CD8-positive, alpha-beta T cell (primary cell): ENCODE measurements at places on chromosomes 7 and 10.

DNA sequence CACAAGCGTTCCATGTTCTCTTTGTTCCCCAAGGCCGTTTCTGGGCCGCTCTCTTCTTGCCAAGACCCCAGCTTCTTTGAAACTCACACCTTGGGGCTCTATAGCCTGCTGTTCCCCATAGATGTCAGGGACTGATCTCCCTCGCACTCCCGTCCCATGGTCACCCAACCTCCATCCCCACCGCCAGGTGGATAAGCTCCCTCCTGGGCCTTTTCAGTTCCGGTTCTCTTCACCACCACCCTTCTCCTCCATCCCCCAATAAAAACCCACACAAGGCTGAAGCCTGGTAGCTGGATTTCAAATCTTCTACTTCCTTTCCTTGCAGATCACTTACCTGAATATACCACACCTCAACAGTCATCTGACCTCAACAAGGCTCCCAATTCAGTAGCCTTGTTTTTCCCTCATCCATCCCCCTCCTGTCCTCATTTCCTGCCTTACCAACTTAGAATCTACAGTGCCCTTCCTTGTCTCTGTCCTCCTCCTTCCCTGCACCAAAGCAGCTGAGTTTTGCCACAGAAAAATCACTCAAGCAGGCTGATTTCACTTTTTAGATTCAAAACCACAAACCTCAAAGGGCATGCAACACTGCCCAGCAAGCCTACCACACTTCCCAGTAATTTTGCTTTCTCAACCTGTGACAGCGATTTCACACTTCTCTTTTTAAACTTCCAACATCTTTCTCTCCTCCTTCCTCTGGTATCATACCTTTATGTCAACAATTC, 7.7 kb downstream of the SLC37A3 start:
- DNase-seq: no peak

DNA sequence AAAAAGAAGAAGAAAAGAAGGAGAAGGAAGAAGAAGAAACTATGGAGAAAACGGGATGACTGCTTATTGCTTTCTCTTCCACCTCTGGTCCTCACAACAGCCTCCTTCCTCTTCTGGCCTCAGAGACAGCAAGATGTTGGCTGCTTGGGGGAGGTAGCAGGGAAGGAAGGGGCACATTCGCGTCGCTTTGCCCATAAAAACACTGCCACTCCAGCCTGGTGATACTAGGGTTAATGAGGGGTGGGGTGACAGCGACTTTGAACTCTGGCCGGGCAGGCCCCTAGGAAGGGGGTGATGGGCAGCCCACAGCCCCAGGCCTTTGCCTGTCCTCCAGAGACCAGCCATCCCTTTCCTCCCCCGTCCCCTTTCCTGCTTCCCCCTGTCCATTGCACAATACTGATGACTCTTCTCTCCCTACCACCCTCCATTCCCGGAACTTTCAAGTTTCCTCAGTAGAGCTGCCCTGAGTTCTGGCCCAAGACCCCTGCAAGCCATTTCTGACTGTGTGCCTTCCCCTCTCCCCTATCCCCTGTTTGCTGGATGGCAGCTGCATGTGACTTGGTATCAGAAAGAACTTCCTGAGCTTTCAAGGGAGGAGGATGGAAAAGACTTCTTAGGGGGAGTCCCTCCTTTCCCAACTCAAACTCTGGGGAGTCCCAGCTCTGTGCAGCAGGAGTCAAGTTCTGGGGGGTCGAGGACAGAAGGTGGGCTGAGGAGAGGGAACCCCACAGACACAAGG, 2.2 kb upstream of the CUEDC2 start:
- no peak for DNase-seq

GRCh38 chr10:79399223-79399831, 46.1 kb downstream of the ZCCHC24 start:
- DNase-seq: no peak

GRCh38 chr7:18671176-18671575, 175.6 kb downstream of the HDAC9 start:
- DNase-seq: no peak

DNA sequence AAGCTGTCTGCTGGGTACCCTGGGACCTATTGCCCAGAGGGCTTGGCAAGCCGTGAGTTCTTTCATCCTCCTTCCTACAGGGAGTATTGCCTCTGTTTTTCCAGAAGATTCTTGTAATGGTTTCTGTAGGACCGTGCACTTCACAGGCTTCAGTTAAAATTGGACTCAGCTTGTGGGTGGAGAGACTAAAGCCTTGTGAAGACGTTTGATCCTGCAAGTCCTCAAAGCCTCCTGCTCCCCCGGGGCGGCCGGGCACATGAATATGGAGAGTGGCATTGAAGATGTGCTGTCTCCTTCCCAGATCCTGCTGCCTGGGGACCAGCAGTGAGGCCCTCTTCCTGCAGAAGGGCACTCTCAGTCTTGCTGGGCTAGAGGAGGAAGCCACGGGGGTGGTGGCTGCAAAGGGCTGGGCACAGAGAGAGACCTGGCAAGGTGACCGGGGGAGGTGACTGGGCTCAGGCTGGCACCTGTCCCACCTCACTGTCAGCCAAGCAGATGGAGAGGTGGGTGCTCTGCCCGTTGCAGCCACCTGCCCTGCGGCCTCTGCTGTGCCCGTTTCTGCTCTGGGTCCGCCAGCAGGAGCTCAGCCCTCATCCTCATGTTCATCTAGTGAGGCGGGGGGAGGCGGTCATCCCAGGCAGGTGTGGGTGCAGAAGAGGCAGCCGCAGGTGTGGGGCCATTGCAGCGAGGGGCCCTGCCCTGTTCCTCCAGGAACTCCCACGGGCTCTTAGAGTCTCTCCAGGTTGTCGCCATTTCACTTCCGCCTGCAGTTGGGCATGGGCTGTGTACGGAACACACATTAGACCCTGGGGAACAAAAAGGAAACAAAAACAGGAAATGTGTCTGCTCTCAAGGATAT, 55.7 kb downstream of the TMEM209 start:
- no peak for DNase-seq

DNA sequence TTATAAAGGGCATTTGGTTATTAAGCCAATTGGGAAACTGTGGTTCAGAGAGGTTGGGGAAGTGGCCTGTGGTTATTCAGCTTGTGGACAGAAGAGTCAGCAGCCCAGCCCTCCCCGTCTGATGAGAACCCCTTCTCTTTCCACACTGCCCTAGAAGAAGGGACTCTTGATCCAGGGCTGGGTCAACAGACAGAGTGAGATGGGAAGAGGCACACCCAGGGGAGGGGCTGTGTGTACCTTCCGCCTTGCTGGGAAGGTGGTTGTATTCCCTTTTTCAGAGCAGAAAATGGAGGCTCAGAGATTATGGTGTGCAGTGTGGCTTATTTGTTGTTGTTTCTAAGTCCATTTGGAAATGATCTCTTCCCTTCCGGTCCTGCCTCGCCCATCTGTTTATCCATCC, 103.4 kb downstream of the GRK5 start:
- no peak for DNase-seq

- no peak for DNase-seq
Observed at GRCh38 chr7:80008039-80008438, 126.6 kb upstream of the GNAI1 start.
